ENCODE measurements at places on chromosomes 1 and 21.

DNA sequence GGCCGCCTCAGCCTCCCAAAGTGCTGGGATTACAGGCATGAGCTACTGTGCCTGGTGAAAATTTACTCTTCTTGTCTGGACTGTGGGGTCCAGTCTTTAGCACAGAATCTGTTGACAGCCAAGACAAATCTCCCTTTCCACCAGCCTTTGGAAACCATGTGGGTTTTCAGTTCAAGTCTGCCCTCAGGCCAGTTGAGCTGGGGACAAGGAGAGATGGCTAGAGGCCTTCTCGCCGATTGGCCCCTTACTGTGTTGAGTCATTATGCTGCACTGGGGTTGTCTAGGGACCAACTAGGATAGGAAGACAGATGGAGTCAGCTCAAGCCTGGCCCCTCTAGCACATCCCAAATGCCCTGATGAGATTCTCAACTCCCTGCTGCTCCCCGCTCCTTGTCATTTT, 8.6 kb upstream of the NKAIN1 start:
- no peak for DNase-seq

- DNase-seq: no peak
These were observed 125.9 kb downstream of the RIPK4 start for GRCh38 chr21:41640748-41641509.

DNA sequence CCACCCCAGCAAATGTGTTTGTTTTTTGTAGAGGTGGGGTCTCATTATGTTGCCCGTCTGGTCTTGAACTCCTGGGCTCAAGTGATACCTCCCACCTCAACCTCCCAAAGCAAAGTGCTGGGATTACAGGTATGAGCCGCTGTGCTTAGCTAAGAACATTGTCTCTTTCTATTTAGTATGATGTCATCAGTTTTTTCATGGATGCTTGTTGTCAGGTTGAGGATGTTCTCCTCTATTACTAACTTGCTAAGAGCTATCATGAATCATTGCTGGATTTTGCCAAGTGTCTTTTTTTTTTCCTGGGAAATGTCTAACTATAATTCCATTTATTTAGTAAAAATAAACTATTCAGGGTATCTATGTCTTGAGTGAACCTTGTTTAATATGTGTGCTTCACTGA, 19.0 kb upstream of the MPC2 start:
- DNase-seq: no peak

- no peak for DNase-seq
These were observed 7.3 kb downstream of the RNU5D-1 start for GRCh38 chr1:44723496-44724295.

GRCh38 chr1:226073184-226073950, 10.9 kb downstream of the H3-3A start:
- no peak for DNase-seq

- DNase-seq: no peak
These were observed 119.2 kb downstream of the ITSN1 start for GRCh38 chr21:33761441-33762036.

DNA sequence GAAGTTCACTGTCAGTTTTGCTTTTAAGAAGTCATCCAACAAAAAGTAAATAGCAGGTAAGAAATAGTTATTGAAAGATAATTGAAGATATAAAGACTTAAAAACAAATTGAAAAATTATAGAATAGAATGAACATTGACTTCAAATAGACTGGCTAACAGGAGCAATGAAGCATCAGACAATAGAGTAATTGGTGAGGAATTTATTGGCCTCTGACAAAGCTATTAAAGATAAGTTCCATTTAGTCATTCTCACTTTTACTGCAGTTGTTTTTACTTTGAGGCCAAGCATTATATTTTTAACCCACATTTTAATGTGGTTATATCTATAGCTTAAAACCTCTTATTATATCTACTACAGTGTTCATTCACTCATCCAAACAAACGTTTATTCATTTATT, 228.8 kb upstream of the ADGRL2 start:
- no peak for DNase-seq
